ENCODE measurements at places on chromosomes 3 and 15.

DNA sequence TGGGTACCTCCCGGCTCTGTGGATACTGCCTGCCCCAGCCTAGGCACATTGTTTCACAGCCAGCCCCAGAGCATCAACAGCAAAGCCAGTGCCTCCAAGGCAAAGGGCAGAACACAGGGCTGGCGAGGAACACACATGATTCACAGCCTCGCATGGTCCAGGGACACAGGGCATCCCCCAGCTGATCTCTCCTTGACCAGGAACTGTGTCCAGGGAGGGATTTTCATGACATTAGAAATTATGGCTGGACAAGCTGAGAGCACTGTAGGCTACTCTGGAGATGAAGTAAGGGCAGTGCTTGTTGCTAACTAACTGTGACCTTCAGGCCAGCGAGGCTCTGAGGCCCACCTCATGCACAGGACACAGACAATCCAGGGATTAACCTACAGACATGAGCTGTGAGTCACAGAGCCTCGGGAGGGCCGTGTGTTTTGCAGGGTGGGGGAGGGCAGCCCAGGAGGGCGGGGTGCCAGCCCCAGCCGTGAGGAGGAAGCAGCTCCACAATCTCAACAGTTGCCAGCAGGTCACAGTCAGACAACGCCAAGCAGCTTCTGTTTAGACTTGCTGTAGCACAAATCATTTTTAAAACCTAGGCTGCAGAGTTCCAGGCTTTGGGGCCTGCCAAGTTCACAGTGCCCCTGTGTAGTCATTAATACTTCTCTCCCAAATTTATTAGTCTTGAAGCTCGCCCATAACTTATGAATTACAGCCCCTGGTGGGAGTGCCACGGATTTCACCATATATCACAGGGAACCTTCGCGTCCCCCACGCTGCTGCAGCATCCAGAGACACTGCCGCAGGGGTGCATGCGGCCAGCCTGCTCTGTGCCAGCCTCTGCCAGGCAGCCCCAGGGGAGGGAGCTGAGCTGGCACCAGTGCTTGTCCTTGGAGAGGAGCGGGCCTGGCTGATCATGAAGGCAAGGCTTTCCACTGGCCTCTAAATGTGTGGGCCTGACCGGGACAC is 114.7 kb downstream of the ETFA start:
- peak; percentile 92 for DNase-seq

DNA sequence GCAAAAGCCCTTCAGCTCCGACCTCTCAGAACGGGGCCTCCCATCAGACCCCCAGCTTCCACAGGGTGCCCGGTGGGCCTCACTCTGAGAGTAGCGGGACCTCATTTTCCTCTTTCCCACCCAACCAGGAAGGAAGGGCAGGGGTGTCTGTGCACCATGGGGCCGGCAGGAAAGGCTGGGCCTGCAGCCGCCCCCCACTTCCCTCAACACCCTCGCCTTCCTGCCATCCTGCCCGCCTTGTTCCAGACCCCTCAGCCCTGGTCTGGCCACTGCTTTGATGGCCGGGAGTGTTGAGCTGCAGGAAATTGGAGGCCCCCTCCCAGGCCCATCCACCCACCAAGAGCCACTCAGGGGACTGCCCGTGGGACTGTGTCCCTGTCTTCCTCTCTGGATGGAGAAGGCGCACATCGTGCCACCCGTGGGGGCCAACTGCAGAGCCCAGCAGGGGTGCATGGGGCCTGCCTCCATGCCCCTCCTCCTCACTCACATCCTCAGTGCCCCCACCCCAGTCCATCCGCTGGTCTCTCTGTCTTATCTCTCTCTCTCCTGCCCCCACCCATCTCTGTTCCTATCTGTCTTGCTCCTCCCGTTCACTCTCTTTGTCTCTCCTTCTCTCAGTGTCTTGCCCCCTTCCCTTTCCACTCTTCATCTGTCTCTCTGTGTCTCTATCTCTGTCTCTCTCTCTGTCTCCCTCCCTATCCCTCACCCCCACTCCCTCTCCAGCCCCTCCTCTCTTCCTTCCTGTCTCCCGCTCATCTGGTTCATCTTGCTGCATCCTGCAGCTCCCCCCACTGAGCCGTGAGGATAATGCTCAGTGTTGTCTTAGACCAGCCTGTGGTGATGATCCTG is 1.8 kb upstream of the PLXND1 start:
- DNase-seq = no peak

DNA sequence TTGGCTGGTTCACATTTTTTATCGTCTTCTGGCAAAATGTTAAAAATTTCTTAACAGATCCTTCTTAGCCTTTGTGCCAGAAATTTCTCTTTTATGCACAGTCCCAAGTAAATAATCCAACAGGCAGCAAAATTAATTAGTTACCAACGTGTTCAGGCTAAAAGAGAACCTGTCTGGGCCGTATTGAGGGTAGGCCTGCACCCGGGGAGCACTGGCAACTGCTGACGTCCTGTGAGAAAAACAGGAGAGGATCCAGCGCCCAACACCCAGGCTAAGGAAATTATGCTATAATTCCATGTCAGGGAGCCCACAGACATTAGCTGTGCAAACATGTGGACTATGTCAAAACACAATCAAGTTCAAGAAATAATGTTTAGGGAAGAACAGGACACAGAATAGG is 30.7 kb upstream of the CSTA start:
- no peak for DNase-seq

- DNase-seq = no peak
These were observed 137.9 kb downstream of the SNRPN start for GRCh38 chr15:25092661-25093060.

DNA sequence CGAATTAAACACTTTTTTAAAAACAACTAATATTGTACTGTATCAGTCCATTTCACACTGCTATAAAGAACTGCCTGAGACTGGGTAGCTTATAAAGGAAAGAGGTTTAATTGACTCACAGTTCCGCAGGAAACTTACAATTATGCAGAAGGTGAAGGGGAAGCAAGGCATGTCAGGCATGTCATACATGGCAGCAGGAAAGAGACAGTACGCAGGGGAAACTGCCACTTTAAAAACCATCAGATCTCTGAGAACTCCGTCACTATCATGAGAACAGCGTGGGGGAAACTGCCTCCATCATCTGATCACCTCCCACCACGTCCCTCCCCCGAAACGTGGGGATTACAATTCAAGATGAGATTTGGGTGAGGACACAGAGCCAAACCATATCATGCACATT is 162.8 kb upstream of the TPM1 start:
- DNase-seq = no peak

- DNase-seq = peak; percentile 94
These were observed 23.0 kb upstream of the MUC20 start for GRCh38 chr3:195697582-195698324.

GRCh38 chr3:126160243-126161210 is 19.9 kb downstream of the ALDH1L1 start:
- no peak for DNase-seq

DNA sequence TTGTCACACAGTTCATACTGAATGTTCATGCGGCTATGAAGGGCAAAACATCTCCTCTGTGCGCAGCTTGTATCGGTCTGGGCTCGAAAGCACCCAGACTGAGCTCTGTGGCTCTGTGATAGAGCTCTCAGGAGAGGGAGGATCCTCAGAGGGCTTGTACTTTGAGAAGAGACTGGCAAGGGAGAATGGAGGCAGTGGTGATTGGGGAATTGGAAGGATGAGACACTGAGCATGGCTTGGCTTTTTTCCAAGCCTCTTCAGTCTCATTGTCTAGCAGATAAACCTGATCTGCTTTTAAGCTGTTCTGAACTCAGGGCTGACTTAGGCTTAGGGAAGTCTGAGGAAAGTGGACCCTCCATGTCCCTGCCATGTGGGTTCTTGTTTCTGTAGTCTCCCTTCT is 43.0 kb downstream of the RAD54L2 start:
- DNase-seq = peak; percentile 21

- no peak for DNase-seq
These were observed 11.9 kb upstream of the PARL start for GRCh38 chr3:183896610-183897009.

Measured in GM03348 (cell line).